Stimulated activated naive CD4-positive, alpha-beta T cell treated with Interleukin-2 at 50 U/mL for 16 hours (primary cell): ENCODE measurements at places on chromosomes 5 and 9.
A peak's percentile ranks its signal among the peaks of the same experiment; 100 is the strongest.

- DNase-seq, result no peak
Measured at GRCh38 chr9:117714282-117714681, 10.1 kb downstream of the TLR4 start.

DNA sequence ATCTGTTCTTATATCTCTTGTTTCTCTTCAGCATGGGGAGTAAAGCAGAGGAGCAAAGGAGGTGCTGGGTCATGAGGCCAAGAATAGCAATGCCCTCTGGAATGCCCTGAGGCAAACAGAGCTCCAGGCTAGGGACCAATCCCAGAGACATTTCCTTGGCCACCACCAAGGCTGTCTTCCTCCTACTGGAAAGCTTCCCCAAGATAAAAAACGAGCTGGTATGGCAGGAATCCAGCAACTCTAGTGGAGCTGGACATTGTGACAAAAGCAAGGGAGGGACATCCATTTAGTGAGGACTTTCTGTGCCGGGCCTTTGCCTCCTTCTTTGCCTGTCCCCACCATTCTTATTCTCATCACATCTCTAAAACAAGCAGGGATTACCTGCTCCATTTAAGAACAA is 161.6 kb downstream of the ASTN2 start:
- no peak for DNase-seq

DNA sequence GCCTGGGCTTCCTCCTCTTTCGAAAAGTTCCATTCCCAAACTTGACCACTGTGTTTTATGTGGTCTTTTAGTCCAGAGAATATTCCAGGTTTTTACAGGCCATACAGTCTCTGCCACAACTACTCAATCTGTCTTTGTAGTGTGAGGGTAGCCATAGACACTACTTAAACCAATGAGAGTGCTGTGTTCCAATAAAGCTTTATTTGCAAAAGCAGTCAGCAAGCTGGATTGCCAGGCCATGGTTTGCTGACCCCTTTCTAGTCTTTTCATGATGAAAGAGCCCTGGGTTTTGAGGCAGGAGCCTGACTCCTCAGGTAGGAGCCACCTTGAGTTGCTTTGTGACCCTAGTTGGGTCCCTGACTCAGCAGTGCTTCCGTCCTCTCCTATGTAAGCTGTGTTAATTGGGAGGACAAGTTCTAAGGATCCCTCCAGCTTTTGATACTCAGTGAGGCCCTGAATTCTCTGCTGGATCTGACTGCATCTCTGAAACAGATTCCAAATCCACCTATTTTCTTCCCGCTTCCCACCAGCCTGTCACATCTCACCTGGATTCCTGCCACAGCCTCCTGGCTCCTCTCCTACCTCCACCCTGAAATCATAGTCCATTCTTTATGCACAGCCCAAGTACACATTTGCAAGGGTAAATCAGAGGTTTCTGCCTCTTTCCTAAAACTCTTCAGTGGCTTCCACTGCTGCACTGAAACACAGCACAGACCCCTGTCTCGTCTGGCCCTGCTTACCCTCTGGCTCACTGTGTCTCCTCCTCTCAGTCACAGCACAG is 13.5 kb downstream of the GALNT10 start:
- DNase-seq, result no peak

GRCh38 chr5:154521756-154522155 is 43.7 kb upstream of the HAND1 start:
- no peak for DNase-seq

GRCh38 chr5:65808818-65809217 is 86.8 kb downstream of the NLN start:
- DNase-seq, result no peak

GRCh38 chr9:125888211-125888610 is 141.0 kb downstream of the PBX3 start:
- no peak for DNase-seq

GRCh38 chr5:179619776-179620175 is 3.7 kb downstream of the HNRNPH1 start:
- DNase-seq, result no peak

GRCh38 chr5:16693879-16694278 is 77.1 kb upstream of the RETREG1 start:
- no peak for DNase-seq

- no peak for DNase-seq
Measured at GRCh38 chr5:64341340-64341739, 164.5 kb upstream of the RGS7BP start.

GRCh38 chr9:20619487-20620200 is 2.7 kb downstream of the MLLT3 start:
- no peak for DNase-seq

DNA sequence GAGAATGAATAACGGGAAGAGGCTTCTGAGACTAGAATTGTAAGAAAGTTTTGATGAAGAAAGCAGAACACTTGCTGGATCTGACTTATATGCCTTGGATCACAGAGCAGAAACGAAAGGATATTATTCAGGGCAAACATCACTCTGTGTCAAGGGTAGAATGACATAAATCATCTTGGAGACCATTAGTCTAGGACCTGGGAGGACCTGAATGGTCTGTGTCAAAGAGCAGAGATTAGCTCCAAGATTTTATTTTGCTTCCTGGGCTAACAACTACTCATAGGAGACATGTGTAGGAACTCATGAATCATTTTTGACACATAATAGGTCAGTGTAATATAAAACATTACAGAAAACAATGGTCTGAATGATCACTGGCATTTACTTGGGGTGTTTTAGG is 417.9 kb downstream of the SLCO4C1 start:
- DNase-seq, result no peak

GRCh38 chr9:95874989-95875304 is 544 bp upstream of the ERCC6L2 start:
- peak; percentile 58 for DNase-seq

DNA sequence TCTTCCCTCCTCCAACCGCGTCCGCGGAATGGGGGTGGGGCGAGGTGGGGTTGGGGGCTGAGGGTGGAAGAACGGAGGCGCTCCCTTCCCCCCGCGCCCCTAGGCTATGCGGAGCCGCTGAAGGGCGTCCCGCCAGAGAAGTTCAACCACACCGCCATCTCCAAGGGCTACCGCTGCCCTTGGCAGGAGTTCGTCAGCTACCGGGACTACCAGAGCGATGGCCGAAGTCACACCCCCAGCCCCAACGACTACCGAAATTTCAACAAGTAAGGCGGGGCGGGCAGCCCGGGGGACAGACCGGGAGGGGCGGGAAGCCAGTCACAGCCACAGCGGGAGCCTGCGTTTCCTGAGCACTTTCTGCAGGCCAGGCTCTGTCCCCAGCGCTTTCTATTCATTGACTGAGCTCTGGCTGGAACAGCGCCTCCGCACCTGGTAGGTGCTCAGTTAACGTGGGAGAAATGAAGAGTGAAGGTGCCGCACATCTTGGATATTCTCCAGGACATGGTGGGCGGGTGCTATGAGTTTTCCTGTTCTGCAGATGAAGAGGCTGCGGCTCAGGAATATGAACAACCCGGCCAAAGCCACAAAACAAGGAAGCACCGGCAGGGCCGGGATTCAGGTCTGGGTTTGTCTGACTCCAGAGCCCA is 11.3 kb downstream of the MYOZ3 start:
- peak; percentile 11 for DNase-seq

DNA sequence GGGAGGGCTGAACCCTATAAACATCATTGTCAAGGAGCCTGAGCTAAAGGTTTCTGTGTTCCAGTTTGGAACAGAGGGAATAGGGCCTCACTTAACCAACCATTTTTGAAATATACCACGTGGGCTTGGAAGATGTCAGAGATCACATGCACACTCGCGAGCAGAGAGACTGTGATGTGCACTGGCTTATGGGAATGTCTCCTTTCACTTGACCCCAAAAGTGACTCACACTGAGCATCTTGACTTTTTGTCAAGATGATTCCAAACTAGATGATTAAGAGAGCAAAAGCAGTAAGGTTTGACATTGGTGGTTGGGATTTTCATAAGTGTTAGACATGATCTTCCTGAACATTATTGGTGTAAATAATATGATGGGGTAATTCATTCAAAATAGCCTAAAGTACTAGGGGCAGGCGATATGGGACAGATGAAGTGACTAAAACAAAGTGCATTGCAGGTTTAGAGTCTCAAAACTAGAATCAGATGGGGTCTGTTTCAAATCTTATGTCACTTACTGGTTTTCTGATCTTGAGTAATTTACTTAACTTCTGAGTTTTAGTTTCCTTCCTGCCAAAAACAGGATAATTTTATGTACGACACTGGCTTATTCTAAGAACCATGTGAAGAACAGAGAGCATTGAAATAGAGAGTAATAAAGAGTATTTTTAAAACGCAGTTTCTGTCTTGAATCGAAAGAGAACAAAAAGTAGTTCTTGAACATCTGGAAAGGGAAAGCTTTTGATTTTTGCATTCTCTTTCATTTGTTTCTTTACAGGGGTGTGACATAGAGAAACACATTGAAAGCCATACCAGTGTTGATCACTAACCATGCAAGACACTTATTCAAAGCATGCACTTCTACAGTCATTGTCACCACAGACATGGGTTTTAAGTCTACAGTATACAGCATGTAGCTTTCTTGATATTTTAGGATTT is 383.0 kb downstream of the DIRAS2 start:
- DNase-seq, result no peak

DNA sequence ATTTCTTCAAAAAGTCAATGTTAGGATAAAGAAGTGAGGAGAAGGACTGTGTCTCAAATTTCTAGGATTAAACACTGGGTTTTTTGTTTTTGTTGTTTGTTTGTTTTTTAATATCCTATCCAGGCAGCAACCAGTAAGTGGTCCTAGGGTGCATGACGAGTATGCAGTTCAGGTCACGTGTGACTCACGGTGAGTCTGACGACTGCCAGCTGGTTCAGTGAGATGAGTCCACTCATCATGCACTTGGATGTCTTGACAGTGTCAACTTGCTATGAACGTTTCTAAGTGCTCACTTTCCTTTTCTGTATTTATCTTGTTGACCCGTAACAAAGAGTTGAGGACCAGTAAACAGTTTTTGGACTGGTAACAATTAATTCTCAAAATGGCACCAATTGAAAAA is 32.7 kb downstream of the ATG10 start:
- no peak for DNase-seq

- DNase-seq, result no peak
Measured at GRCh38 chr9:137876269-137876668, 1.3 kb upstream of the CACNA1B start.

- no peak for DNase-seq
Measured at GRCh38 chr5:138748630-138749081, 4.6 kb upstream of the CTNNA1 start.

- DNase-seq, result no peak
Measured at GRCh38 chr9:4423207-4423610, 67.1 kb upstream of the SLC1A1 start.
